ENCODE measurements at places on chromosomes 16 and 17.

GRCh38 chr17:35368081-35368830 is 5.2 kb downstream of the SLFN11 start:
- DNase-seq = no peak

- peak; percentile 92 for DNase-seq
Observed at GRCh38 chr16:29899516-29900101, at the start of gene SEZ6L2. SEZ6L2 (minus strand) TSS chr16:29899550; CDS start chr16:29899019, 531 bp downstream.

DNA sequence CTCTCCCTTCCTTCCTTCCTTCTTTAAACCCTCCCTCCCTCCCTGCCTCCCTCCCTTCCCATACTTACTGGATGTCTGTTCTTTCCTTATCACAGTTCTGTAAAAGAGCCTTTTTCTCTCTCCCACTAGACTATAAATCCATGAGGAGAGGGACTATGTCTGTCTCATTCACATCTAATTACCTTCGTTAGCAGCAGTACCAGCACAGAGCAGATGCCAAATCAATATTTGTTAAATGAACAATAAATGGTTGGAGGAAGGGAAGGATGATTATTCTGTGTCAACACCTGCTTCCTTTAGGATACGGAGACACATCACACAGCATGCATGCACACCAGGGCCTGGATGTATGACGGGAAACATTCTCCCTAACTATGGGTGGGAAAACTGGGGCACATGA is 94.2 kb downstream of the DNAH3 start:
- no peak for DNase-seq

DNA sequence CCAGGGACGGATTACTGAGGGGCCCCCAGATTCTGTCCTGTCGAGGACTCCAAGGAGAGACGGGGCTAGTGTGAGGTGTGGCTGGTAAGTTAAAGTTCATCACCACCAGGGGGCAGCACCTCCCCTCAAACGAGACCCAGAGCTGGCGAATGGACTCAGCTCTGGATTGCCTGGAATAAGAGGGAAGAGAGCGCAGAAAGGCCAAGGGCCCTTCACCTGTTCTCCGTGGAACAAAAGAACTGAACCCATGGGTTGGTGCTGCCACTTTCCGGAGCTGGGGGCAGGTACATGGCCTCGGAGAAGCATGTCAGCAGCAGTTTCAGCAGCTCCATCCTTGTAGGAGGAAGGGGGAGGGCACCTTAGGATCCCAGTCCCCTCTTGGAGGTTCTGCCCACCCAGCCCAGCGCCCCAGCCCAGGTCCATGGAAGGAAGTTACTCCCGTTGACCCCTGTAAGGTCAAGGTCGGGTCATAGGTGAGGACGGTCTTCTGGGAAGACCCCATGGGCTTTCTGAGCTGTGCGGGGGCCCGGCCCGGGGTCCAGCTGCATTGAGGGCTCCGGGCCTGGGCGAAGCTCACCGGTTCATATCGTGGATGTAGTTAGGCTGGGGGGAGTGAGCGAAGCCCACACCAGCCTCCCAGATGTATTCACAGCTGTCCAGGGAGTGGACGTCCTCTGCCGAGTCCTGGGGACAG is 10.8 kb downstream of the HID1 start:
- DNase-seq = no peak

DNA sequence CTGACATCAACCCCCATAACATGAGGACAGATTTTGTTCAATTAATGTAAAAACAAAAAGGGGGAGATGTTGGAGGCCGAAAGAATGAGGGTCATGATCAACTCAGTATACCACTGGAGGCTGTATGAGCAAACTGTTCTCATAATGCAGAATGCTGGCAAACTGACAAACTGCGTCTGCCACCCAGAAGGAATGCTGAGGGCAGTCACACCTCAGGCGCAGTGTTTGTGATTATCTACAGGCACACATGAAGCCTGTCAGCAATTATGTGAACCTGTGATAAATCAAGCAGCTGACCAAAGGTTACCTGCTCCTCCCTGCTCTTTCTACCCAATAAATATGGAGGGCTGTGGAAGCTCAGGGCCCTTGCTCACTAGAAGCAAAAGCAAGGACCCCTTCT is 27.3 kb downstream of the CD300LG start:
- DNase-seq = no peak

DNA sequence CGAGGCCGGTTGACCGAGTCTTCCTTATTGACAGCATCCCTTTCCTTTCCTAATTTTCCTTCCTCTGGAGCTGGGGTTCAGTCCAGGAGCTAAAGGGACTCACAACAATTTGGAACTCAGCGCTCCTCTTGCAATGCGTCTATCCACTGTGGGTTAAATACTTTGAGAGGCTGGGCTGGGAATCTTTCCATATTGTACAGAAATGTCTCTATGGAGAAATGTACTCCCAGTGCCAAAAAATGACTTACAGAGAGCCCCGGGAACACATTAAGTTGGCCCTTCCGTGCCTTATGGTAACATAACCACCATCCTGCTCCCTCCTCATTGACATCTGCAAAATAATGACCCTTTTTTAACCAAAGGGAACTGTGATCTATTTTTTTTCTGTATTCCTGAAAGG is 192.8 kb downstream of the FTO start:
- DNase-seq = no peak

GRCh38 chr16:86988920-86989696 is 328.1 kb downstream of the C16orf95 start:
- DNase-seq = no peak

DNA sequence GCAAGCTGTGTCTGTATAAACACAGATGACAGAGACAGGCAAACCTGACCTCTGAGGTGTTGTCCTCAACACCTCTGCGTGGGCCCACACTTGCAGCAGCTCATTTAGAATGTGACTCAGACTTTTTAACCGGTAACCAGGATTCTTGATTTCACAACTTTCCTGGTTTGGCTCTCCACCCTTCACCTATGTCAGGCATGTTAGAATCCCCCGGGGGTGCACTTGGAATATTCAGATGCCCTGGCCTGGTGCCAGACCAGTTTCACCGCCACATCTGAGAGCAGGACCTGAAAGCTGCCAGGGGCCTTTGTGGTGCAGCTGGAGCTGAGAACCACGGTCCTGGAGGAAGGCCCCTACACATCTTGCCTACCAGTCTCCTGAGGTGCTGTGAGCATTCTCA is 4.8 kb downstream of the DHODH start:
- DNase-seq = no peak

GRCh38 chr17:9818760-9819159 is 3.1 kb downstream of the GSG1L2 start:
- no peak for DNase-seq

- DNase-seq = no peak
Observed at GRCh38 chr16:28073836-28074235, 10.3 kb upstream of the GSG1L start.

- no peak for DNase-seq
Observed at GRCh38 chr17:11485336-11486100, 112.8 kb upstream of the DNAH9 start.

- DNase-seq = no peak
Observed at GRCh38 chr16:7366041-7366440, 33.4 kb downstream of the RBFOX1 start.

DNA sequence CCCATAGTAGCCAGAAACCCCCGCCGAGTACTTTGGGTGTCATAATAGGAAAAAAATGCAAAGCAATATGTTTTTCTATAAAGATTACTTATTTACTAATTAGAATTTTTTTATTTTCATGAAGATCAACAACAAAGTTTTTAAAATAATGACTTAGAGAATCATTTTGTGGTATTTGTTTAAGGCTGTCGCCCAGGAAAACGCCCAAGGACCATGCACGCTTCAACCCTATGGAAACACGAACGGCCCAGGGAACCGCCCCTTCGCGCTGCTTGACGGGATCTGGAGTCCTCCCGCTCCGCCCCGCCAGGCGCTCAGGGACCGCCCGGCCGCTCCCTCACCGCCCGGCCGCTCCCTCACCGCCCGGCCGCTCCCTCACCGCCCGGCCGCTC is 408 bp upstream of the KPNA2 start:
- DNase-seq = peak; percentile 96

GRCh38 chr16:11968577-11968976 is 3.6 kb downstream of the TNFRSF17 start:
- no peak for DNase-seq

GRCh38 chr17:51455931-51456330 is 195.6 kb downstream of the UTP18 start:
- no peak for DNase-seq

DNA sequence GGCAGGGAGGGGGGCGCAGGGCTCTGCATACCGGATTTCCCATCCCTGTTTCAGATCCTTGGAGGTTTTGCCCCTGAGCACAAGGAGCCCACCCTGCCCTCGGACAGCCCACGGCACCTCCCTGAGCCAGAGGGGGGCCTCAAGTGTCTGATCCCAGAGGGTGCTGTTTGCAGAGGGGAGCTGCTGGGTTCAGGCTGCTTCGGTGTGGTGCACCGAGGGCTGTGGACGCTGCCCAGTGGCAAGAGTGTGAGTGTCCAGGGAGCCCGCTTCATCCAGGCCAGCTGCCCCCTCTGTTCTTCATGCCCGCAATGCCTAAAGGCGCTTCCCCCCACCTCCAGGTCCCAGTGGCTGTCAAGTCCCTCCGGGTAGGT is 2.5 kb downstream of the TNK1 start:
- DNase-seq = no peak

DNA sequence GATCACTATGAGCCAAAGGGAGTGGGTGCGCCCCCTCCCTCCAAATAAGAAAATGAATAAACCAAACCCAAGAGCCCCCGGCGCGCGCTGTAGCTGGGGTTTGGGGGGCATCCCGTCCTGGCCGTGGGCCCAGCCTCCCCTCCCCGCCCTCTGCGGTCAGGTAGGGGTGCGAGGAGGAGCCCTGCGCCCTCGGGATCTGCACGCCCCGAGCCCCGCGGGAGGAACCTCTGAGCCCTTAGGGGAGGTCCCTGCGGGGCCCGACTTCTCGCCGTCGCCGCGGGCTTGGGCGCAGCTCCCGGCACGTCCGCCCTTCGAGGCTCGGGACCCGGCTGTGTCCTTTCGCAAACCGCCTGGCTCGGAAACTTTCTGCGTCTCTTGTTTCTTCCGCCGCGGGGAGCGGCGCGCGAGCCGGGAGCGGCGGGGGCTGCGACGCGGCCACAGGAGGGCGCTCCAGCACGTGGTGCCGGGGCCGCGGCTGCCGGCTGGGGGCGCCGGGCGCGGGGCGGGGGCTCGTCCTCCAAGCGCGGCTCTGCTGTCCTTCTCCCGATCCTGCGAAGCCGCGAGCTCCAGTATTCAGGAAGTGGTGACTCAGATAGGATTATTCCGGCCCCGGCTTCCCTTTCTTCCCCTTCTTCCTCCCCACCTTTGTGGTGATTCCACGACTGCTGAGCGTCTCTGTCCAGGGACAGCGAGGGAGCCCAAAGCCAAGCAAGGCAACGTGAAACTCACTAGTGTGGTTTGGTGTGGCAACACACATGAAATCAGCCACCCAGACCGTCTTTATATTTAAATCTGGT is 1.6 kb downstream of the PITPNC1 start:
- peak; percentile 92 for DNase-seq

- no peak for DNase-seq
Observed at GRCh38 chr16:785563-786535, 2.3 kb downstream of the RPUSD1 start.

DNA sequence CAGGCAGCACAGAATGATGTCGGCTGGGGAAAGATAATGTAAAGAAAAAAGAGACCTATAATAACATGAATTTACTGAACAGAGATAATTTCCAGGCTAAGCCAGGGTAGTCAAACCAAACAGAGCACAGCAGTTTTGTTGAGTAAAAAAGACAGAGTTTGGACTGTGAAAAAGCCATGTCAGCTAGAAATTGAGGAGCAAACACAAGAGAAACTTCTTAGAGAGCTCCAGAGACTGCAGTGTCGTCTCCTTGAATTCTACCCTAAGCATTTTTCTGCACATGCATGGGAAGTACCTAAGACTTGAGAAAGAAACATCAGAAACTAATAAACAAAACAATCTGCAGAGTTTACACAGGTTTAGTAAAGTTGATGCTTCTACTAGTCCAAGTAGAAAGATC is 1098.8 kb upstream of the CDH8 start:
- DNase-seq = no peak

DNA sequence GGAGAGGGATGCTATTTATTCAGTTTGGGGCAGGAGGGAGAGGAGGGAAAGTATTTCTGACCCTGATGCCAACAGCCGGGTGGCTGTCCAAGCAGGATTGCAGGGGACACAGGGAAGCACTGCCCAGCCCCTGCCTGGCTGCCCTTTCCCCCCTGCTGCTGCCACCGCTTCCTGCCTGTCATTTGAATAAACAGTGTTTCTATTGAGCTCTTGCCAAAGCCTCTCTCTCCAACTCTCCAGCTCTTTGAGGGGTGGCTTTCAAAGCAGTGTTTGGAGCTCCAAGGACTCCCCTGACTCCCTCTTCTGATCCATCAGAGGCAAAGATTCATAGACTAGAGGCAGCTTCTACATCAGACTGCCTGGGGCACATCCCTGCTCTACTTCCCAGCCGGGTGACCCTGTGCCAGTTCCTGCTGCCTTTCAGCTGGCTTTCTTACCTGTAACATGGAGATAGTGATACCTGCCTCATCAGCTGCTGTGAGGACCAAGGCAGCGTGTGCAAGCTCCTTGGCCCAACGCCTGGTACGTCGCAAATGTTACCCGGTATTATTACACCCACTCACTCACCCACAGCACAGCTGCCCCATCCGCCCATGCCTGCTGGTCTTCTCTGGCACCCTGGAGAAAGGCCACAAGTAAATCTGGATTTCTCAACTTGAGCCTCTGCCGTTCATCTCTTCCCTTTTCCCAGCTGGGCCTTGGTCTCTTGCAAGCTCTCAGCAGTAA is 9.5 kb downstream of the PROCA1 start:
- DNase-seq = no peak

DNA sequence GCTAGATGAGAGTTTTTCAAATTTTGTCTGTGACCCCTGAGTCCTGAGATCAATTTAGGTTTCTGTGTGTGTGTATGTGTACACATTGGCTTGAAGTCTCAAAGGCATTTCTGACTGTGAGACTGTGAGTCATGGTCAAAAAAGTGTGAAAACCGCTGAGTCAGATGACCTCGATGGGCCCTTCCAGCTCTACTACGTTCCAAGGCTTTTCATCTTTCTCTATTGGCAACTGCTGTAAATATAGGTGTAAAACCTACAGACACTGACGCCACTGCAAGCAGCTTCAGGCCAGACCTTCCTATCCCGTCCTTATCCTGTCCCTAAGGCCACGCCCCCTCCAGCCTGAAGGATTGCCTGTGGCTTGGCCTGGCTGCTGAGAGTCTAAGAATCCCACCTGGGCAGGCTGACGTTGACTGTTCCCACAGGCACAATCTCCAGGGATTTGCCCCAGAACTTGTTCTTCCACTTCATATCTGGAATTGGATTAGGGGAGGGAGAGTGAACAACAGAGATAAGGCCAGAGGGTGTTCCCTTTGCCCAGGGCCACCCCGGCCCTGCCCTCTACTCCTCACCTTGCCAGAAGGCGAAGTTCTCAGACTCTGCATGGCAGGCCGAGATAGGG is 11.3 kb downstream of the OSBPL7 start:
- DNase-seq = peak; percentile 91

GRCh38 chr17:79041041-79041570 is 17.1 kb downstream of the C1QTNF1 start:
- DNase-seq = no peak

GRCh38 chr16:54503856-54504219 is 217.3 kb upstream of the IRX3 start:
- no peak for DNase-seq

DNA sequence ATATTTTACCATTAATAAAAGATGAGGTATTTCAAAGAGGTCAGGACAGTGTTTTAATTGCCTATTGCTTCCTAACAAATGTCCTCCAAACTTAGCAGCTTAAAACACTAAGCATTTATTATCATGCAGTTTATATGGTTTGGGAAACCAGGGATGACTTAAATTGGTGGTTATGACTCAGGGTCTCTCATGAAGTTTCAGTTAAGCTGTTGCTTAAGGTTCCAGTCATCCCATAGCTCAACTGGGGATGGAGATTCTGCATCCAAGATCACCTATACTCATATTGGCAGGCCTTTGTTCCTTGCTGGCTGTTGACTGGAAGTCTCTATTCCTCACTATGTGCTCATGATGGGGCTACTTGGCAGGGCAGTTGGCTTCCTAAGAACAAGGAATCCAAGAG is 1329.9 kb upstream of the GOT2 start:
- no peak for DNase-seq

Measured in RWPE2 (cell line).